ENCODE measurements at places on chromosomes 2 and 18.

DNA sequence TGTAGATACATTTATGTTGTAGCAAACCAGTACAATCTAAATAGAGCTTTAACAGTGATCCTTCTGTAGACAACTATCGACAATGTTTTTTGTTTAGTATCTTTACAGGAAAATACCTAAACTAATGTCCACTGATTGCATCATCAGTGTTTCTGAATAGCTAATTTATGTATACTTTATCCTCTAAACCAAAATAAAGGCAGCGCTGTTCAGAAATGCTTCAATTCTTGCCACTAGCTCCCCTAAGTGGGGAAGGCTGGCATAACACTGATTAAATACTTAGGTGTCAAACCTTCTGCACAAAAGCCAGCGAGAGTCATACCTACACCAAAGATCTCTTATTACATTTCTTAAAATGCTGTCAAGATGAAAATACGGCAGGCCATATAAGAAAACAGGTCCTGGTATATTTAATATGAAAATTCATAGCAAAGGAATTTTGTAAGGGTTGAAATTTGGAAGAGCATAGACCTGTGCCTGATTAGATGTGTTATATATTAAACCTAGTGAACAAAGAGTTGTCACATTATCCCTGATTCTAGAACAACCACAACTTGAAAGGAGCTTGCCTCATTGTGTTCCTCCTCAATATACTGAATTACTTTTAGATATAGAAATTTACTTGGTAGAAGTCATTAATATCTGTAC is 1693.4 kb upstream of the SLC39A10 start:
- DNase-seq: no peak

DNA sequence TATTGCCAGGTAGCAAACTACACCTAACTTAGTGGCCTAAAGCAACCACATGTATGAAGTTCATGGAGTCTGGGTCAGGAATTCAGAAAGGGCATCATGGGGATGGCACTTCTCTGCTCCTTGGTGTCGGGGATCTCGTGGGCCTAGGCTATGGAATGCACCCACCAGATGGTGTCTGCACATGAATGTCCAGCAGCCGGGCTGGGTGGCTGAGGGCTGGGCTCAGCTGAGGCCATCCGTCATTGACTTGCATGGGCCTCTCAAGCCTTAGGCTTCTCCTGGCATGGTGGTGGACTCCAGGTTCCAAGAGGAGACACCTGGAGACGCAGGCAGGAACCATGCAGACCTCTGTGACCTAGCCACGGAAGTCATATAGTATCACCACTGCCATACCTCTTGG is 26.0 kb upstream of the RPL31 start:
- no peak for DNase-seq

GRCh38 chr2:111025288-111025687 is 95.4 kb upstream of the BCL2L11 start:
- no peak for DNase-seq

GRCh38 chr2:167212014-167212648 is 323.9 kb downstream of the XIRP2 start:
- peak; percentile 27 for DNase-seq

GRCh38 chr2:169546756-169547155 is 26.9 kb downstream of the FASTKD1 start:
- DNase-seq: no peak

GRCh38 chr2:28979041-28979440 is 2.1 kb upstream of the TOGARAM2 start:
- no peak for DNase-seq

- DNase-seq: no peak
Measured at GRCh38 chr18:26832302-26832701, 33.2 kb downstream of the AQP4 start.

- no peak for DNase-seq
Measured at GRCh38 chr2:240233885-240234502, 93.5 kb upstream of the OTOS start.

- DNase-seq: no peak
Measured at GRCh38 chr18:63206433-63207142, 113.0 kb downstream of the BCL2 start.

- DNase-seq: peak; percentile 78
Measured at GRCh38 chr2:28621172-28622100, 125.6 kb downstream of the PLB1 start.

- no peak for DNase-seq
Measured at GRCh38 chr2:52383541-52383940, 1351.6 kb upstream of the NRXN1 start.

GRCh38 chr2:235672720-235673119 is 178.9 kb downstream of the AGAP1 start:
- DNase-seq: no peak
